ENCODE measurements at places on chromosomes 6 and 20.

DNA sequence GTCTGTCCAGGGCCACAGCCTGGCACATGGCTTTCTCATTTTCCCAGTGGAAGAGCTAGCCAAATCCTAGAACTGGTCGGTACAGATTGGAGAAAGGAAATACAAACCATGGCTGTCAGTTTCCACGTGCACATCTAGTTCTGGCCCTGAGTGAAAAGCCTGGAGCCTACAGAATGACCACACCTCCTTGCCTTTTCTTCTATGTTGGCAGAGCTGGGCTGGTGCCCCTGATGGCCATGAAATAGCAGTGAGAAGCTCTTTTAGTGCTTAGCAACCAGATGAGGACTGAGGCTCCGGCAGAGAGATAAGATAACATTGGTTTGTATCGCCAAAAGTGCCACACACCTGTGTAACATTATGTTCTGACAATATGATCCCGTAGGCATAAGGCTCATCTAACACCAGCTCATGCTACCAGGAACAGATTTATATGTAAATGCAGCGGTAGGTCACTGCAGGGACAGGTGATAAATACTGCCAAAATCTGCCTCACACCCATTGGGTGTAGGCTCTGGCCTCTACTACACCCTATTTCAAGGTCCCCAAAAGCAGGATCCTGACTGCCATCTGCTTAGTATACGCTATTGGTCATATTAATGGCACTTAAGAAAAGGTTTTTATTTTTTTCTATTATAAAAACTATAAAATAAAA lies 39.9 kb upstream of the TBC1D7 start:
- DNase-seq = no peak

DNA sequence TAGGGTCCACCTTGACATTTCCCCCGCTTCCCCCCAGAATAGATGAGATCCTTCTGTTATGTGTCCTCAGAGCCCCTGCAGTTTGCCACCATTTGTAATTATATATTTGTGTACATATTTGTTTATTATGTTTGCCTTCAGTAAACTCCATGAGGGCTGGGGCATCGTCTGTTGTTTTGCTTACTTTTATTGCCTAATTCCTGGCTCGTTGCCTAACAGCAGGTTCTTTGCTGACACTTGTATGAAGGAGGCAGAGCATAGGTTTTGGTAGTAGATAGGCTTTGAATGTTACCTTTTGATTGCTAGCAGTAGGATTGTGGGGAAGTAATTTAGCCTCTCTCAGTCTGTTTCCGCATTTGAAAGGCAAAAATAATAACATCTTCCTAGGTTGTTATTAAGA lies 9.9 kb downstream of the MAP3K4 start:
- no peak for DNase-seq

- no peak for DNase-seq
Observed at GRCh38 chr6:170344631-170345576, 38.3 kb downstream of the FAM120B start.

DNA sequence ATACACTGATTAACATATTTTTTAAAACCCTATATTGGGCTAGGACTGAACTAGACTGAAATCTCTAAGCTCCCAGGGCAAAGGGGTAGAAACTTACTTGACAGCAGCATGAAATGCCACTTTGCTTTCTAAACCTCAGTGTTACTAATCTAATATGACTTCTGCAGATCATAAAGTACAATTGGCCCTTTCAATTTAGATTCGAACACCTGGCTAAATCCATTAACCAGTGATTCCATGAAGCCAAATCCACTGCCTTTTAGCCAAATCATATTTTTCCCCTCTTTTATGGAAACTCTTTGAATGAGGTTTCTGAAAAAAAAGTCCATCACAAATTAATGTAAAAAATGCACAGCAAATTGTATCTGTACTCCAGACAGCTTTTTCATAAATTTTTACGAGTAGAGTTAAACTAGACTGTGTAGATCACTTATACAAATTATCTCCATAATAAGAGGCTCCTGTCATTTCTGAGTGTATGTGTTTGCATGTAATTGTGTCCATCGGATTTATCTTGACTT lies 25.7 kb downstream of the EPHA7 start:
- DNase-seq = no peak

DNA sequence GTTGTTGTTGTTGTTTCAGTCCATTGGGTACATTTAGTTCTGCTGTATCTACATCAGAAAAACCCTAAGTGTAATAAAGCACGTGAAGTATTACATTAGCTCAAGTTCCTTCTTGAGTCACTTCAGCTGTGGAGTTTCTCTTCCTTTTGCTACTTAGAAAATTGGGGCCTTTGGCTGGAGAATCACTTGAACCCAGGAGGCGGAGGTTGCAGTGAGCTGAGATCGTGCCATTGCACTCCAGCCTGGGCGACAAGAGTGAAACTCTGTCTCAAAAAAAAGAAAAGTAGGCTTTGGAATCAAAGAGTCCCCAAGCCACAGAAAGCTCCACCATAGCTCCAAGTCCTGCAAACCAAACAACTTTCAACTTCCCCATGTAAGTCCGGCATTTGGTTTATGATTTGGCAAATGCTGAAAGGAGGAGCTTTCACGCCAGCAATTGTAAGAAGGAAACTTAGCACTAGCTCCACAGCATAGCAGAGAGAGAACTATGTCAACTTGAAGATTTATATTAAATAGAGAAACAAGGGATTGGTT lies 56.5 kb upstream of the RNF144B start:
- no peak for DNase-seq

GRCh38 chr6:160362556-160362955 lies 14.4 kb downstream of the SLC22A3 start:
- no peak for DNase-seq

GRCh38 chr6:18976966-18977365 lies 589.8 kb downstream of the RNF144B start:
- DNase-seq = no peak

DNA sequence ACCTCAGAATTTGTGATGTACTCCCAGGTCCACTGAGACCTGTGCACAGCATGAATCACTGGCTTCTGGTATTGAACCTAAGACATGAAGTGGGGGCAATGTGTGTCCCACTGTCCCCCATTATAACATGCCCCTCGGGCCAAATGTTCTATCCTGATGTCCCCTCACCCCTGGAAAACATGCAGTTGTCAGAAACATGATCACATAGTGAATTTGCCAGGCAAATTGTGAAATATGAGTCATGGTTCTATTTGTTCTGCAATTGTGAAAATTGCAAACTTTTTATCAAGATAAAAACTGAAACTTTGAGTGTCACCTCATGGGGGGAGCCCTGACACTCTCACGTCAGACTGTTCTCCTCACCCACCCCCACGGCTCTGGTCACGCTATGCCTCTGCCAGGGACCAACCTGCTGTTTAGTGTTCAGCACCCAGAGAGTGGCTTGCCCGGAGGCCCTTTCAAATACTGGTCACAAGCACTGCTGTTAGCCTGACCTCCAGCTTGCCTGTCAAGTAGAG lies 305.3 kb downstream of the CLIC5 start:
- DNase-seq = no peak

DNA sequence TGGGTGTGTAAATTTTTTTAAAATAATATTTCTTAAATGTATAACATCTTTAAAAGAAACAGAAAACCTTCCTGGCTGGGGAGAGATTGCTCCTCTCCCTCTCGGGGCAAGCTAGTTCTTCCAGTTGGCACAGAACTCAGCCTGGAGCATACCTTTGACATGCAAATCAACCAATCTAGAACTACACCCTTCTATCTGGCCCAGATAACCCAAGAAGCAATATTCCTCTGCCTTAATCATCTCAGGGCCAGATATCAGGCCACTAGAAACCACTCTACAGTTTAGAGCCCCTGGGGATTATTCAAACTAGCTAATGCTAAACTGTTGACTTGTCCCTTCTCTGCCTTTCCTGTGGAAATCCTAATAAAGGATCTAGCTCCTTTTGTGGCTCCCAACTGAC lies 33.9 kb downstream of the CYP39A1 start:
- no peak for DNase-seq

- DNase-seq = no peak
Observed at GRCh38 chr6:45737331-45738056, 278.2 kb downstream of the CLIC5 start.

DNA sequence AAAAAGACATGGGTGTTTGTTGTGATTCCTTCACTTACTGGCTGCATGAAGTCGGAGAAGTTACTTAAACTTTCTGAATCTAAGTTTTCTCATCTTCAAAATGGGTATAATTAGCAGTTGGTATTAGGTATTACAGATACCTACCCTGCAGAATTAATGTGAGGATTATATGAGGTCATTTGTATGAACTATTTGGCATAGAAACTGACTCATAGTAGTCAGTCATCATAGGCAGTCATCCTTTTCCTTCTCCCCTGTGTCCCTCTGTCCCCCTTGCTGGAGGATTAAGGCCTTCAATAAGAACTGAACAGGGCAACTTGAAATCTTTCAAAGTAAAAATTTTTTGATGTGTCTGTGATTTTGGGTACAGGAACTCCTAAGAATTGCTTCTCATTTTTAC lies 26.3 kb downstream of the RALGAPB start:
- DNase-seq = no peak

GRCh38 chr6:73798592-73798991 lies 102.6 kb downstream of the CD109 start:
- DNase-seq = no peak

DNA sequence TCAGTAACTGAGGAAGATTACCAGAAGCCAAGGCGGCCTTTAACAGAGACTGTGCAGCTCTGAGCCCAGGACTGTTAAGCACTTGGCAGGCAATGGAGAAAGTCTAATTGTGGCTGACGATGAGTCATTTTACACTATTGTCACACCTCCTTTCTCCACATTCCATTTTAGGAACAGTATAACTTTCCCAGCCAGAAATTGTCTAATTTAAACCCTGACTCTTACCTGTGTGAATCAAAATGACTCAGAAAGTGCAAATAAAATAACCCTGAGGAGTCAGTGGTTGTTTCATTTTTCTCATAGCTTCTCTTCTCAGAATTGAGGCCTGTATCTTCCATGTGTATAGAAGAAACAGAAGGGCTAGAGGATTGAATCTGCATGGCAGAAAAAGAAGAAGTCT lies 40.0 kb upstream of the OPN5 start:
- DNase-seq = no peak

- DNase-seq = no peak
Observed at GRCh38 chr6:83132121-83132520, 60.9 kb downstream of the PGM3 start.

DNA sequence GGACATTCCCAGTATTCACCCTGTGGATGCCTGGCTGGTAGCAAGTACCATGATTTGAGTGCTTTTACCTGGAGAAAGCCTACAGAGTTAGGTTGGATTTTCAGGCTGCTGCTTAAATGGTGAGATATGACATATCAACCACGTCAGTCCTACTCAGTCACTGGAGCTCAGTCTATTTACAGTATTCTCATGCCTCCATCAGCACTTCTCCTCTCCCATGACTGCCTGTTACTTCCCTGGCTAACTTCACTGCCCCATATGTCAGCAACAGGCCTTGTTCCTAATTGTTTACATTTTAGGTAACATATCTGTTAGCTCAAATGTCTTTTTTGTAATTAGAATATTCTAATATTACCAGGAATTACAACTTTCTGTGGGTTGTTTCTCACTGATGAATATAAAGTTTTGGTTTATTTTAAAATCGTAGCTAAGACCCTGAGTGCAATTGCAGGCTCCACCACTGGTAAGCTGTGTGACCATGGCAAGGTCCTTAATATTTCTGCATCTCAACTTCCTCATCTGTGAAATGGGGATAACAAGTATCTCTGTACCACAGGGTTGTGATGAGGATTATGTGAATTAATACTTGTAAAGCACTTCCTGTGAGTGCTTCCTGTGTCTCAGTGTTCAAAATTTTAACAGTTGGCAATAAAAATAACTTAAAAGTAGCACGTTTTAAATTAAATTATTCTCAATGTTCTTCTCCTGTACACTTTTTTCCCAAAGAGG lies 54.3 kb downstream of the RNF144B start:
- no peak for DNase-seq

- DNase-seq = no peak
Observed at GRCh38 chr6:128521282-128521632, 858 bp upstream of the PTPRK start.

DNA sequence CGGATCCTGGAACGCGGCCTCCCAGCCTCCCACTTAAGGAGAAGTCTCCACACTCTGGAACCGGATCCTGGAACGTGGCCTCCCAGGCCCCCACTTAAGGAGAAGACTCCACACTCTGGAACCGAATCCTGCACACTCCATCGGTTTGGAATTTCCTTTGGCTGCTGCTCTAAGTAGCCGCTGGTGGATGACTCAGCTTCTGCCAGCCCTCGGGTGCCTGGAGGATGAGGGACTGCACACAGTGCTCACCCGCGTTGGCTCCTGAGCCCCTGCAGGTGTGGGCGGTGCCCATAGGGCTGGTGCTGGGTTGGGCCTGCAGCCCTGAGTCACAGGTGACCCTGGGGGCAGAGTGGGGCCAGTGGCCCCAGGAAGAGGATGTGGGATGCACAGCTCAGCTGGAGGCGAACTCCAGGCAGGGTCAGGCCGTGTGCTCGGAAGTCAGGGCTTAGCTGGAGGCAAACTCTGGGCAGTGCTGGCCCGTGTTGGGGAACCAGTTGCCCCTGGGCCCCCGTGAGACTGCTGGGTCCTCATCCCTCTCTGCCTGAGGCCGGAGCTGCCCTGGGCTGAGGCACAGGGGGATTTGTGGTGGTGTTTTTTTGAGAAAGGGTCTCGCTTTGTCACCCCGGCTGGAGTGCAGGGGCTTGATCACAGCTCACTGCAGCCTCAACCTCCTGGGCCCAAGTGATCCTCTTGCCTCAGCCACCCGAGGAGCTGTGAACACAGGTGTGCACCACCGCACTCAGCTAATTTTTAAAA lies 13.9 kb upstream of the TNFRSF6B start:
- no peak for DNase-seq

DNA sequence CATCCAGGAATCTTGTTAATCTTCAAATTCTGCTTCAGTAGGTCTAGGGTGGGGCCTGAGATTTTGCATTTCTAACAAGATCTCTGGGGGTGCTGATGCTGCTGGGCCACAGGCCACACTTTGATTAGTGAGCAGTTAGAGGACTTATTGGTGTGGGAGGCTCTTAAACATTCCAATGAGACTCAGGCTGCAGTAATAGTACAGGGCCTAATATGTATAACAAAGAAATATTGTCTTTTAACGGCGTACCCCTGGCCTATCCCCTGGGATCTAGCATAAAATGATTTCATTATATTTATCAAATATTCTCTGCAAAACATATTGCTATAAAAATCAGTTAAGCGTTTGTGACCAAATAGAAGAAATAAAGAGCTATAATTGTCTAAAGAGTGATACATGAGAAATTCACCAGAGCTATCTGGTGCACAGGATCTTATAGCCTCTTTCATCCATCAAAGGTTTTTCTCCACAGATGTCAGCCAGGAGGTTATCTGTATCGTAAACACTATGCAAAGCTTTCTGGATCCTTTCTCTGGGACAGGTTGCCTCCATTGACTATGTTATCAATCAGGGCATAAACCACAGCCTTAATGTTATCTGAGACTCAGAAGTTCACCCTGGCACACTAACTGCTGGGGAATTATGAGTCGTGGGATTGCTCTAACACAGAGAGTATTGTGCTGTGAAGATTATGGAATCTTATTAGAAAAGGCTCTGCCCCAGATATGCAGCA lies 488.5 kb upstream of the MAP3K7 start:
- no peak for DNase-seq

DNA sequence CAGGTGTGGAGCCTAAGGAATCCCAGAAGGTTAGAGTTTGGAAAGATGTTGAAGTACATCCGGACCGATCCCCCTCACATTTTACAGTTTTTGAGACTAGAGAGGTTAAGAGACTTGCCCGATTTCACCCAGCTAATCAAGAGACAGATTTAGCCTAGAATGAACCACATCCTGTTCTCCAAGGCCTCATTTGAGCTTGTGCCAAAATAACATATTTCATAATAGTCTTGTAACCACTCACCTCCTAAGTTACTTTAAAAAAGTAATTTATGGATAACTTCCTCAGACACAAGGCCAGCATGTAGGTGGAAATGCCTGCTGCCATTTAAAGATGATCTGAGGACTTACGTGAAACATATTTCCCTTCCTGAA lies 39.8 kb upstream of the ARHGAP18 start:
- DNase-seq = no peak

Data from stimulated activated CD4-positive, alpha-beta T cell treated with anti-CD3 and anti-CD28 coated beads, Interleukin-1b, Interleukin-23, amount 100 ng/mL, for 1 hour (primary cell).